Kidney tubule cell (primary cell): ENCODE measurements at places on chromosomes 4 and X.

DNA sequence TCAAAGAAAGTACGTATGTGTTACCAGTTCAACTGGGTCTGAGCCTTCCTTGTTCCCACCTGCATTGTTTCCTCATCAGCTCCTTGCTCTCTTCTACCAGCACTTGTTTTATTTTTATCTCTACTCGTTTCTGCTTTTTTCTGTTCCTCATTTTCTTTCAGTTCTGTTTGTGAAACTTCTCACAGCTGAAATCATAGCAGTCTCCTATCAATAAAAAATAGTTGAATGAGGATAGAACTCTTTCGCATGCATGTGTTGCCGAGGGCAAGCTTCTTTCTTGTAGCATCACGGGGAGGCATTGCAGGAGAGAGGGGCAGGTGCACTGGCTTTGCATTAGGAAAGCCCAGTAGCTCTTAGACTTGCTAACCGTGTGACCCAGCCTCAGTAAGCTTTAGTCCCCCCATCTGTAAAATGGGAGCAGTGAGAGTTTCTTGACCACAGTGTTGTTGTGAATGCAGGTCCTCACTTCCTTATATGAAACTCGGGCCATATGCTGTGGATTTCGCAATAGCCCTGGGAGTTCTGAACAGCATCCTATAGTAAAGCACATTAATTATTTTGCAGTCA lies 24.7 kb downstream of the OFD1 start:
- no peak for DNase-seq

GRCh38 chr4:74159143-74159709 lies 1.3 kb downstream of the MTHFD2L start:
- DNase-seq, result peak; percentile 27

- DNase-seq, result no peak
These were observed 41.5 kb upstream of the ZXDA start for GRCh38 chrX:57951666-57952319.

- DNase-seq, result no peak
These were observed 193.5 kb downstream of the PDGFC start for GRCh38 chr4:156778093-156778492.

DNA sequence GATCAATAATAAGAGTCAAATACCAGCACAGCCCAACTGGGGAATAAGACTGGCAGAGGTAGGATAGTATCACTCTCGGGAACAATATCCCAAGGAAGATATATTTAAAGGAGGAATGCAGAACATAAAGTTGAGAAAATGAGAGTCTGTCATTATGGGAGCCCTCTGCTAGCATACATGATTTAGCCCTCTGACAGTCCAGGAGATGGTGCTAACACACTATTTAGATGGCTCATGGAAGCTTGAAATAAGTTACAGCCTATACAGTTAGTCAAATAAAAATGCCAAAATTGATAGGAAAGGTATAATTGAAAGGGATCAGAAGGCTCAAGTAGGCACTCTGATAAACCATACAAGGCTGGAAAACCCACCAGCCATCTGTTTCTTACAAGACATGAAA lies 201.0 kb upstream of the NEIL3 start:
- peak; percentile 38 for DNase-seq

DNA sequence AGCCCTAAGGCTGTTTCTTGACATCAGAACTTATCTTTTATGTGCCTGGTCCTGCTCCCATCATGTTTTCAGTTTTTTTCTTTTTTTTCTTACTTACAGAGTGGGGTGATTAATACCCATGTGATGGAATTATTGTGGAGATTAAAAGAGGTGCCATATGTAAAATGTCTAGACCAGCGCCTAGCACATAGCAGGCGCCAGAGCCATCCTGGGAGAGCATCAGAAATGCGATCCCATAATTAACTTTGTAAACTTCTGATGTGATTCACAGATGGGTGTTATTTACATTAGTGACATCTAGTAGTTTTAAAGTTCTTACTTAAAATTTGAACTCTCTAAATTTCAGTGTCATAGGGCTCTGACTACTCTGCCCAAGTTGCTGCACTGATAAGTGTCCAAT lies 66.2 kb upstream of the PGRMC2 start:
- no peak for DNase-seq

- DNase-seq, result peak; percentile 23
These were observed 49.9 kb downstream of the PCDH7 start for GRCh38 chr4:30770049-30770549.

GRCh38 chrX:153334654-153335295 lies 822 bp downstream of the ZNF275 start:
- DNase-seq, result no peak

GRCh38 chr4:164659765-164660164 lies 94.2 kb upstream of the SMIM31 start:
- no peak for DNase-seq

DNA sequence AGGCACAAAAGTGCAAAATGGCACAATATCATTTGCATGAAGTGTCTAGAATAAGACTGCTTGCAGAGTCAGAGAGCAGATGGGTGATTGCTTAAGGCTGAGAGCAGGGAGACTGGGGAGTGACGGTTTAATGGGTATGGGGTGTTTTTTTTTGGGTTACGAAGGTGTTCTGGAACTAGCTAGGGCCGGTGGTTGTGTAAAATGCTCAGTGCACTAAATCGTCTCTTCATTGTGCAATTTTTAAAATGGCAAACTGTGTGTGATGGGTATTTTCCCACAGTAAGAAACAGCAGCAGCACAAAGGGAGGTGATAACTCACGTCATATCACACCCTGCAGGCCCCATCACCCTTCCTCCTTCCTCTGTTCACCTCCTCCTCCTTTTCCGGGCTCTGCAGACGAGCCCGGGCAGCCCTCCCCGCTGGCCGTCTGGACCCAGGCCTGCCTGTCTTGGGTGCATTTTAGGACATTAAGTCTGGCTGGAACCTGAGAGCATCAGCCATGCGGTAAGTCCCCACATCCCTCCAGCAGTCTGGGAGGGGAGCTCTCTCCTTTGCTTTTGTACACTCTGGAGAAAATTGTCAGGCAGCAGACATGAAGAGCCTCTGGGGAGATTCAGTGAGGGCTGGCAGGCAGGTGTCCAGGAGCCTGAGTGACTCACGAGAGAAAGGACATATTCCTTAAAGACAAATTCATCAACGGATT lies 42.7 kb downstream of the ASMT start:
- DNase-seq, result peak; percentile 56

DNA sequence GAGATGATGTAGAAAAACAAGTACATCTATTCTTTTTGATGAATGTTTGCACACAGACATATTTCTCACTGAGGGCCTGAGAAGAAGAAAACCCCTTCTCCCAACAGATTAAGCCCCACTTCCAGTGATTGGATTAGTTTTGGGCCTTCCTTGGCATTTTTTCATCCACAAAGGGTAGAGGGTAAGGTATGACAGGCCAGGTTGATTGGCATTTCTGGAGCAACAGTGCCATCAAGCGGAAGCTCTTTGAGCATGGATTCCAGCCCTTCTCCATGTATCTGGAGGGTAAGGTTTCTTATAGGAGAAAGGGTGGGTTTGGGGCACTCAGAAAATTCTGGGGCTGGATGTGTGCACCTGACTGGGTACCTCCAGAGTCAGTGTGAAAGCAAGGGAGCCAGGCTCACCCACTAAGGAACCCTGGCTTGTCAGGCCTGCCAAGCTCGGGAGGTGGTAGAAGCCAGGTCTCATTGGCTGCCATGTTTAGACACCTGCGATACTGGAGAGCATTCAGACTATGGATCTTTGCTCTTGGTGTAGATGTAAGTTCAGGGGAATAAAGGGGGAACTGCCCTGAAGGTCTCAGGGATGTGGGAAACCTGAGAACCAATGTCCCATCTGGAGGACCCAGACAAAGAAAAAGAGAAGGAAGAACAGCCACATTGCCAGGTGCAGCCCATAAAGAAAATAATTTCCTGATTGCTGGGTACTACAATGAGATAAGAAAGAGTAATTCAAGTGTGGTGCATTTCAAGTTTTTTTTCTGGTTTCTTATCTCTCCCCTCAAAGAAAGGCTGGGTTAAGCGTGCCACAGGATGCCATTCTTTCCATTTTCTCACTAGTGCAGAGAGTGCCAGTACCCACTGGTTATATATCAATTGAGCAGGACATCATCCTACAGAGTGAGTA lies 222.3 kb upstream of the AGTR2 start:
- DNase-seq, result peak; percentile 44

DNA sequence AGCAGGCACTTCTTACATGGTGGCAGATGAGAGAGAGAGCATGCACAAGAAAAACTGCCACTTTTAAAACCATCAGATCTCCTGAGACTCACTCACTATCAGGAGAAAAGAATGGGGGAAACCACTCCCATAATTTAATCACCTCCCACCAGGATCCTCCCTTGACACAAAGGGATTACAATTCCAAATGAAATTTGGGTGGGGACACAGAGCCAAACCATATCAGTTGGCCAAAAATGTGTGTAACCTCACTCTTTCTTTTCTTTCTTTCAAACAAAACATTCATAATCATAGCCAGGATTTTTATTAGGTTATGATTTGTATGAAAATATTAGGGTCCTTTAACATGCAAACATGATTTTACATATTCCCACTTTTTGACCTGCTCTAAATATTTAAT lies 222.1 kb downstream of the PCDH18 start:
- no peak for DNase-seq

- DNase-seq, result no peak
These were observed 20.1 kb downstream of the SH3TC1 start for GRCh38 chr4:8219236-8219635.

DNA sequence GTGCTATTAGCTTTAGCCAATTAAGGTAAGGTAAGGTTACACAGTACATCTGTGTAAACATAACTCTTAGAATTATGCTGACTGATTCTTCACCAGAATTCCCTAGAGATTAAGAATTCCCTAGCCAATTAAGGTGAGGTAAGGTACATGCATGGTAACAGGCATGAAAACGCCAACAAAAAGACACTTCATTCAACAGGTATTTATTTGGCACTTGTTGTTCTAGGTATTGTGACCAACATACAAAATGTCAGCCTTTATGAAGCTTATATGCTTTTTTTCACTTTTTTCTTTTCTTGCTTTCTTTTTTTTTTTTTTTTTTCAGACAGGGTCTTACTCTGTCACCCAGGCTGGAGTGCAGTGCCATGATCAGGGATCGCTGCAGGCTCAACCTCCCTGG lies 47.2 kb downstream of the EDNRA start:
- DNase-seq, result no peak

DNA sequence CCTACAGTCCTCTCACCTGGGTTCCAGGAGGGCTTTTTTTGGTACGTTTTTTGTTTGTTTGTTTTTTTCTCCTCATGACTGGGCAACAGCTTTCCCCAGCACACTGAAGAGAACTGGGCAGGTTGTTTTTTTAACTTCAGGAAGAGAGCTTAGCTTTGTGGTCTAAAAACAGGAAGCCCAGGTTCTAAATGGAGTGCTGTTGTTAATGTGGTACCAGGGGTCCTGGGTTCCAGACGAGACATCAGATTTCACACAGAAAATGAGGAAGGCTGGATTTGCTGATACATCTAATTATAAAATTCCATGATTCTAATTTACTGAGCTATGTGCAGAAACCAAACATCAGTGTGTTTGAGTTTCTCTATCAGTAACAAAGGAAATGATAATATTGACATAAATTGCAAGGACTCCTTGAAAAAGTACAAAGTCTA lies 4.2 kb downstream of the MYOZ2 start:
- DNase-seq, result no peak

GRCh38 chr4:85783483-85783882 lies 308.5 kb downstream of the ARHGAP24 start:
- DNase-seq, result peak; percentile 85
